CD4-positive, alpha-beta T cell treated with Interleukin-2 at 100 ng/mL for 4 hours (primary cell): ENCODE measurements at places on chromosomes 2 and 18.

- no peak for DNase-seq
Observed at GRCh38 chr2:216596236-216596979, 36.8 kb upstream of the IGFBP2 start.

GRCh38 chr2:138500592-138501424 is 762 bp upstream of the SPOPL start:
- no peak for DNase-seq

GRCh38 chr2:171419333-171419732 is 14.5 kb downstream of the METTL8 start:
- no peak for DNase-seq

- DNase-seq, result no peak
Observed at GRCh38 chr2:142545036-142545435, 332.4 kb upstream of the KYNU start.

DNA sequence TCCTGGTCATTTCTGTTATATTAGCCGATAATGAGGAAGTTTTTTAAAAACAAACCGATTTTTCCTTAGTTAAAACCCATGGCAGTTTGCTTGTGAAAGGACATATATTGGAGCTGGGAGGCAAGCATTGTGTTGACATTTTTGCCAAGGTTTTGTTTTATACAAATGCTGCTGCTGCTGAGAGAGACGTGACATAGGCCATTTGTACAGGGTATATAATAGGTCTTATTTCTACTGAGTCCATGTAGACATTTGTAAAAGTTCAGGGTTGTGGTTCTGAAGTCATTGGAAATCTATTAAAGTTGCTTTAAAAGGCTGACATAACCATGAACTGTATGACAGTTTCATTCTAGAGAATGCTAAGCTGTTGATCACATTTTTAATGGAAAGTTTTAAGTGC is 424.0 kb upstream of the FANCL start:
- no peak for DNase-seq

GRCh38 chr2:62787386-62787785 is 81.9 kb downstream of the EHBP1 start:
- no peak for DNase-seq

GRCh38 chr2:165456027-165456426 is 13.5 kb upstream of the CSRNP3 start:
- DNase-seq, result no peak

- no peak for DNase-seq
Observed at GRCh38 chr2:168641636-168642035, 160.8 kb upstream of the NOSTRIN start.

- no peak for DNase-seq
Observed at GRCh38 chr18:62264984-62265383, 60.1 kb upstream of the TNFRSF11A start.

- DNase-seq, result no peak
Observed at GRCh38 chr2:147927053-147927588, 82.3 kb downstream of the ACVR2A start.

GRCh38 chr2:127128445-127128904 is 21.5 kb upstream of the BIN1 start:
- no peak for DNase-seq

DNA sequence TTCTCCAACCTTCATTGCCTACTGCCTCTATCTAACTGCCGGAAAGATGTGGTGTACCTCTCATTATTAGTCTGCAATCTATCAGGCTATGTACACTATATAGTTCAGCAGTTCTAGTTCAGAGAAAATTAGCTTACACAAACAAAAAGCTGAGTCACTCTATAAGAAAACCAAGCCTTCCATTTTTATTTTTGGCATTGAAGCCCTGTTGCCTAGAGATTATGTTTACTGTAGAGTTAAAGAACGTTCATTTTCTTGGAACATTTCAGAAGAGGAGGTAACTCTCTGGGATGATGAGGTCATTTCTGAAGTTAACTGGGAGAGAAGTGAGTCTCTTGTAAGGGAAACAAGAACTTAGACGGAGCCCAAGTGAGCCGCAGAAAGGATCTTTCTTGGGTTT is 133.5 kb downstream of the FAM124B start:
- DNase-seq, result no peak

DNA sequence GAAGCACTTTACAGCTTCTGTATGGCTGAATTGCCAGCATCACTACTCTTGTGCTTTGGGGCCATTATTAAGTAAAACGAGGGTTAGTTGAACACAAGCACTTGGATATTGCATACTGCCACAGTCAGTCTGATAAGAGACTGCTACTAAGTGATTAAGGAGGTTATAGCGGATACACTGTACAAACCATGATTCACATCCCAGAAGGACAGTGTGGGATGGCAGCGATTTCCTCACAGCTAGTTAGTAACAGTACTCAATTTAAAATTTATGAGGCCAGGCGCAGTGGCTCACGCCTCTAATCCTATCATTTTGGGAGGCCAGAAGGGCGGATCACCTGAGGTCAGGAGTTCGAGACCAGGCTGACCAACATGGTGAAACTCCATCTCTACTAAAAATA is 2.6 kb upstream of the BMPR2 start:
- DNase-seq, result no peak

- no peak for DNase-seq
Observed at GRCh38 chr2:119696005-119696404, 17.0 kb downstream of the TMEM177 start.

GRCh38 chr18:23189768-23190661 is 54.7 kb downstream of the CABLES1 start:
- no peak for DNase-seq

DNA sequence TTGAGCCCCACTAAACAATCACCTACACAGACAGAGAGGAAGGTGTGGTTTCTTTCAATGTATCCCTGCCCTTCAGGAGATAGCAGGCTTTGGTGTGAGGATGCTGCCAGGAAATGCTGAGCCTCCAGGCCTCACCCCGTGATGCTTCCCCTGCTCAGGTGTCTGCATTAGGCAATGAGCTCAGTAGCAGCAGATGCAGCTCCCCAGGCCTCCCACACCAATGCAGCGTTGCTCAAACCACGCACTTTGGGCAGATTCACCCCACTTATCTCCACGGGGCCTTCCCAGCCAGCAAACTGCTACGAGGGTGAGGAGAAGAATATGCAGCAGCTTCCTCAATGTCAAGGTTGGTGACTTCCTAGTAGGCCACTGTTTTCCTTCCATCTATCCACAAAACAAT is 229.3 kb upstream of the PXDN start:
- DNase-seq, result no peak

- no peak for DNase-seq
Observed at GRCh38 chr18:50410008-50410407, 35.2 kb downstream of the SKA1 start.

DNA sequence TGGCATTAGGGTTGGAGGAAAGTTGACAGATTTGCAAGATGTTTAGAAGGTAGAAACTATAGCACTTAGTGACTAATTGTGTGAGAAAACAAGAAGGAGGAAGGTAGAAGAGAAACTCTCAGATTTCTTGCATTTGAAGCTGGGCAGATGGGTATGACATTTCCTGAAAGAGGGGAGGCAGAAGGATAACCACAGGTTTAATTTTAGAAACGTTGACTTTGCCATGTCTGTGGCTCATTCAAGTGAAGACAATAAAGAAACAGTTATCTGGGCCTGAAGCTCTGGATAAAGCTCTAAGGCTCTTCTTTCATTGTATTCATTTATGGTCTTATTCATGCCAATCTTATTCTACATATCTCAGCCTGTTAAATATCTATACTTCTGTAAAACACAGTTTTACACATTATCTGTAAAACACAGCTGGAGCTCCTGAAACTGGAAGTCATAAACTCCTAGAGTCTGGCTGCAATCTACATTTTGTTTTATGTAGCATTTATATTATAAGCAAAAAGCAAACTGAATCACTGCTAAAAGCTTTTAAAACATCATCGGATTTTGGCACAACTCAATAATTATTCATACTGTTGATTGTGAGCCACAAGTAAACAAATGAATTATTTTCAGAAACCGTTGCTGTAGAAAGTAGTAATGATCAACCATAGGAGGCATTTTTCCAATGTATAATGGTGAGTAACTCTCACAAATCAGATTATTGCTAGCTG is 138.5 kb downstream of the RIT2 start:
- no peak for DNase-seq

- DNase-seq, result no peak
Observed at GRCh38 chr18:52163478-52163877, 176.5 kb upstream of the DCC start.

DNA sequence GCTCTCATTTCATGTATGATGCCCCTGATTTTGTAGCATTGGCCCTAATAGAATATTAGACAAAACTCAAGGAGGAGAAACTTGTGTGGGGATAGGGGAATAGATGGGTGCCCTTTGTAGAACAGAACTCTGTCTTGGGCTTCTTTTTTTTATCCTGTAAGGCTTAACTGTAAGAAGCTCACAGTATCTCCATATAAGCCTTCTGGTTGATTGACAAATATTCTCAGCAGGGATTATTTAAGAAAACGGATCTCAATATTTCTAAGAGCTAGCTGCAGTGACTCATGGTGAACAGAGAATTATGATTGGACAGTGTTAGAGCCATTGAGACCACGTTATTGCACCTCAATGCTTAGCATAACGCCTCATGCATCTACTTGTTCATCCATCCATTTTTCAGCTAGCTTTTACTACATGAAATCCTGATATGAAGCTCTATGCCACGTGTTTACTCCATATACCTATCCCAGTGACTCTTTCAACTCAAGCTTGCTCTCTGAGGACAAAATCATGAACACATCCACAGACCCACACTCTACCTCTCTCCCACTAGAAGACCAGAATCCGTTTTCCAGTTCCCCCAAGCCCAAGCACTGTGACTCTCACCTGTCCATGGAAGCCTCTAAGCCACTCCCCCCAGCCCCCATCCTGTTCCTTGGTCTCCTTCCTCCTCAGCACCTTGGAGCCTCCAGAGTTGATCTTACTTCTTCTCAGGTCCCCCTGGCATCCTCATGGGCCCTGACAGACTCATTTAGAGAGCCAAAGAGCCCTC is 99.2 kb downstream of the BCL2L11 start:
- no peak for DNase-seq

DNA sequence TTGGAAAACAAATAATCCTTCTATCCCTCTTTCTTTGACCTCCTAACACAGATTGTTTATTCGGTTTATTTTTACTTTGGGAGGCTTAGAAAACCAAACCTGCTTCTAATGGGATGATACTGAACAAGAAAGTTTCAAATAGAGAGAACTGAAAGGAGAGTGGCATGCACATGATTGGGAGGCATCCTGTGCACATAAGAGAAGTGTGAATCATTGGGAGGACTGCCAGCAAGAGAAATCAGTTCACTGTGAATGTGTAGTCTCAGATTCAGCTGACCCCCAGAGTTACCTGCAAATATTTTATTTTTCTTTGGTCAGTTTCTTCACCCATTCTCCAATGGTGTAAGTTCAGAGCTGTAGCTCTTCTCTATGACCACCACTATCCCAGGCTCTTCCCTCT is 1363.2 kb upstream of the ACVR2A start:
- no peak for DNase-seq

DNA sequence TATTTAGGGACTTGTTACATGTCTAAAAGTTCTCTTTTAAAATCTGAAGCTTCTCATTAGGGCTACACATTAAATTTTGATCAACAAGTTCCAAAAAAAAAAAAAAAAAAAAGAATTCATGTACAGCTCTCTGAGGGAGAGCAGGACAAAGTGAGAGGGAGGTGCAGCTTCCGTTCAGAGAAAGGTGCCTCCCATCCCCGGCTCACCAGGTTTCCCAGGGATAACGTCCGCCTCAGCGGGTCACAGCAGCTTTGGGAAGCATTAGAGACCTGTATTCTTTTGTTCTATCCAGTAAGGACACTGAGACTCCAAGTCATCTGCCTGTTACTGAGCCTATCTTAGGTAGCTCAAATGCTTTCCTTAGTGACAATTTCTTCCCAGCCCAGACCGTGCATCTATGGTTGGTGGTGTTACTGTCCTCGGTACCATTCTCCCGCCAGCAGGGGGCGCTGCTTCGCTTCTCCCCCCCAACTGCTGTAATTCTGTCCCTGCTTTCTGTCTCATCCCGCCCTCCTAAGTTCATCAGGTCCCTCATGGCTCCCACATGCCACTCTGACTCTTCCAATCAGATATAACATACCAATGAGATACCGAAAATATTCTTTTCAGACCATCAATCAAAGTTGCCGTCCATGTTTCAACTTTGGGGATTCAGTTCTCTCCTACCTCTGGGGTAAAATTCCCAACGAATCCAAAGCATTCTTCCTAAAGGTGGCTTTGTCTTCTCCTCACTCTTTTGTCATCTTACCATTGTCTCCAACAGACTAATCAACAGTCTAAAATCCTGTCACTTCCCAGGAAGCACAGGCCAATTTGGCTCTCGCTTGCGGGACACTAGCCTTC is 466.5 kb downstream of the METTL4 start:
- peak; percentile 17 for DNase-seq

GRCh38 chr2:167548396-167548795 is 660.1 kb downstream of the XIRP2 start:
- no peak for DNase-seq

DNA sequence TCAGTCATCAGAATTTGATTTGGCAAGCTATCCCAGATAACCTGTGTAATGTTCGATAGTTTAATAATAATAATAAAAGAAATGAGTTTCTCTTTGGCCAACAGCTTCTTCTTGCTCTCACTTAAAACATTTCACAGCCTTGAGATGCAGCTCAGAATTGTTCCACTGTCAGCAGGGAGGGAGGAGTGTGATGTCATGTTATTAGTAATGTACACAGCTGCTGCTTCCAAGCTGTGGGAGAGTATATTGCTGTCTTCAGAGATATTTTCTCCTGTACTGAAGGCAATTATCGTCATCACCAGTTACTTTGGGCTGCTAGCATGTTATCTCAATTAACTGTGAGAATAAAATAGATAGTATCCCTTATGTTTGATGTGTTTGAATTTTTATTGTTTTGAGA is 146.9 kb upstream of the MAP3K20 start:
- DNase-seq, result no peak

DNA sequence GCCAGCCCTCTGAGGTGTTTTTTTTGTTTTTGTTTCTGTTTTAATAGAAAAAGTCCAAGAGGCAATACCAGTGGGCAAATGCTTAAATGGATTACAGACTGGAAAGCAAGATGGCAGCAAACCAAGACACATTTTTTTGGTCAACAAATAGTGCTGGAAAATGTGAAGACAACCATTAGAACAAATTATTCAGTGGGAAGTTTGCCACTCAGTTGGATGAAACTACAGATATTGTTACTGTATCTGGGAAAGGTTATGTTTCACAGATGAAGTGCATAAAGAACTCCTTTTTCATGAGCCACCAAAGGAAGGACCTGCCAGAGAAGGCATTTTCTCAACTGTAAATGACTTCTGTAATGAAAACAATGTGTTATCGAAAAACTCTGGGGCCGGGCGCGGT is 93.0 kb upstream of the ODC1 start:
- no peak for DNase-seq
